ENCODE measurements at places on chromosomes 1 and 21. TPM values are rescaled to one million over a fixed set of nuclear protein-coding genes. Genes with fewer than 3 reads are reported as not detected.

Gene OR2T2
- not detected for total RNA-seq

Gene ADAMTS4
- total RNA-seq: not detected

Gene RPTN
- total RNA-seq: not detected

Gene SH2D5
- 16.5 TPM for total RNA-seq

Gene RPE65
- total RNA-seq: not detected
